DND-41 (cell line): ENCODE measurements at places on chromosomes 5 and 9.

DNA sequence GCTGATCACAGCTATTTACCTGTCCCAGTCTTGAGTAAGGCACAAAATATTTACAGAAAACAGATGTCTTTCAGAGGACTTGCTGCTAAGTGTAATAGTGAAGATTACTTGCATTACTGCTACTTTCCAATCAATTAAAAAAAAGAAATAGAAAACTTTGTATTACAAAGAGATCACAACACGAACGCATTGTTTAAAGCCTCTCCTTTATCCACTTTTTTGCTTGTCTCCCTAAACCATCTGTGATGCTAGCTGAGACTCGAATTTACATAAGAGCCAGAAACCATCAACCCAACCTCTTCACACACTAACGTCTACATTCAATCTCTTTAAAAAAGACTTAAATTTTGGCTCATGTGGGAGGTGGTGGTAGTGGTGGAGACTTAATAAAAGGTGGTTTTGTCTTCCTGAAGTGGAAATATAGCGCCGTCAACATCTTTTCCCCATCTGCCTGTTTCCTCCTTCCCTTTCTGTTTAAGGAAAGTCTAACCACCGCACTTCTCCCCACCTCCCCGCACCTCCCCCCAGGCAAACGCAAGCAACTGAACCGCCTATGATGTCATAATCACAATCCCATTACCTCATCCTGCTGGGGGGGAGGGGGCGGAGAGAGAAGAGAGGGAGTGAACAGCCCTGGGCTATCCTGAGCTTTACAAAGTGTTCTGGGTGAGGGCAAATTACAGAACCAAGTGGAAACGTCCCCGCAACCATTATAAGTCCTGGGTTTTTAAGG lies 948 bp upstream of the FAM53C start:
- DNase-seq = no peak

- no peak for DNase-seq
Observed at GRCh38 chr9:134839455-134840125, 41.0 kb upstream of the FCN2 start.

DNA sequence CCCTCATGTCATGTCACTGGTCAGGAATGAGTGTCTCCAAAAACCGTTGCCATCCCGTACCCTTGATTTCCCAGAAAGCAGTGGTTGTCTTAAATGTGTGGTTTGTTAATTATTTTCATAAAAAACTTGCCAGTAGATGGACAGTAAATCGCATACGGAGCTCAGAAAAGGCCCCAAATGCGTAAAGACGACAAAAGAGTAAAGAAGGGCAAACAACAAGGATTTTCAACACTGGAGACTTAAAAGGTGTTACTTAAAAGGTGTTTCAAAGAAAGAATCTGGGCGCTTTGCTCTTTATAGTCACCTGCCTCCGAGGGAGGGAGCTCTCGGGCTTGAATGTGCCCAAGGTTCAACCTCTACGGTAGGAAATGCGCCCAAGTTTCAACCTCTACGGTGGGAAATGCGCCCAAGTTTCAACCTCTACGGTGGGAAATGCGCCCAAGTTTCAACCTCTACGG lies 734 bp downstream of the KIF27 start:
- DNase-seq = no peak

DNA sequence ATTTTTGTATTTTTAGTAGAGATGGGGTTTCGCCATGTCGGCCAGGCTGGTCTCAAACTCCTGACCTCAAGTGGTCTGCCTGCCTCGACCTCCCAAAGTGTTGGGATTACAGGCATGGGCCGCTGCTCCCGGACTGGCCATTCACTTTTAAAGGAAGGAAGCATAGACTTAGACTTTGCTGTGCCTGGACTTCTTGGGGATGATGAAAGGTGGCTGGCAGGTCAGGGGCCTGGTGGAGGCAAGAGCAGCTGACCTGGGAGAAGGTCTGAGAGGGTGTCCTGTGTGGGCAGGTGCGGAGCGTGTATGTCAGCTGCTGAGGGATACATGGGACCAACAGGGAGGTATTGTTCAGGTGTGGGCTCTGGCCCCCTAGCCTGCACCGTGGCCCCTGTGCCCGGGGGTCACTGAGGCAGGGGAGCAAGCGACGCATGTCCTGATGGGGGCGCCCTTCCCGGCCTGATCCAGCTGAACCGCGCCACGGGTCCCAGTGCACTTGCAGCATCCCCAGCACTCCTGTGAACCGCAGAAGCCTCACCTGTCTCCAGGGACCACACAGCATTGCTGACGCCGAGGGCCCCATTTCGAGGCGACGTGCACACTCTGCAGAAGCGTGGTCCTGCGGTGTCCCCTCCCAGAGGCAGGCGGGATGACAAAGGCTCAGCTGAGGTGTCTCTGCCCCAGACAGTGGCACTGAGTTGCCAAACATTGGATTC lies 23.1 kb downstream of the NDUFS6 start:
- no peak for DNase-seq

- no peak for DNase-seq
Observed at GRCh38 chr9:98944057-98944733, 488 bp downstream of the COL15A1 start.

- DNase-seq = peak; percentile 1
Observed at GRCh38 chr9:93676310-93677047, 100.1 kb downstream of the PHF2 start.

- no peak for DNase-seq
Observed at GRCh38 chr5:123559434-123559775, 47.4 kb downstream of the CSNK1G3 start.

DNA sequence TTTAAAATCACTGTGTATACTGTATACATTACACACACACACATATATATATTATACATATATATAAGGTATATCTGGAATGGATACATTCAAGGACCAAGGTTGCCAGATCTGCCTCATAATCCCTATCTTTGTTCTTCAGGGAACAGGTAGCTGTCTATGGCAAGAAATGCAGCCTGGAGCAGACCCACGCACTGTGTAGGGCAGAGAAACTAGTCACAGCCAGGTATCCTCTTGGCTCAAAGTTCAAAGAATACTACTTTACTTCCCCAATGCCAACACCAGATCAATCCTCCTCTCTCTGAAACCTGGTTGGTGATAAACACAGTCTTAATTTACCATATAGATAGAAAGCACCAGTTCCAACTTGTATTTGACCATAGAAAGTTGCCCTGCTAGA lies 313.6 kb downstream of the PRELID2 start:
- DNase-seq = no peak

DNA sequence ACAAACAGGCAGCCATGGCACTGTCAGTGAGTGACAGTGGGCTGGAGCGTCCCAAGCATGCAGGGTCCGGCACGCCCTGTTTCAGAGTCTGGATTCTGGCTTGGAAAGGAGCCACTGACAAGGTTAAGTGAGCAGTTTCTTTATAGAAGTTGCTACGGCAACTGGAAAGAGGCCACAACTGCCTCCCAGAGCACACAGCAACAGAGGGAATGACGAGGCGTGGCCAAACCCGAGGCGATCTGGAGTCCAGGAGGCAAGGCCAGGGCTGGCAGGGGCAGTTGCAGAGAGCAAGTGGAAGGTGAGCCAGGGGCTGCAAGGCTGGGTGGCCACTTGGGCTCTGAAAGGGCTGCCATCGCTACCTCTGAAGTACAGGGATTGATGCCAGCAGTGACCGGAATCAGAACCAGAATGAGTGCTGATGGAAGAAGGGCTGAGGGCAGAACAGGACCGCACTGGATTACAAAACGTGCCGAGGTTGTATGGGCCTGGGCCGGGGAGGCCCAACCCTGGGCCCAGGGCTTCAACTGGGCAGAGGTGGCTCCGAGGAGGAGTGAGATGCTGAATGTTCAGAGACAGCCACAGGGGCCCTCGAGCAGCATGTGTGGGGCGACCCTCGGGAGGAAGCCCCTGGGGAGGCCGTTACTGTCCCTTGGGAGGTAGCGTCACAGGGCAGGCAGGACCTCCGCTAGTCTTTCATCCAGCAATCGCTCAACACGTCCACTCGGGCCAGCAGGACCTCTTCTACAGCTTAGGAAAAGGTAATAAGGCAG lies 4.6 kb downstream of the MRPL41 start:
- DNase-seq = no peak

GRCh38 chr5:82164977-82165713 lies 113.0 kb downstream of the RPS23 start:
- DNase-seq = no peak

DNA sequence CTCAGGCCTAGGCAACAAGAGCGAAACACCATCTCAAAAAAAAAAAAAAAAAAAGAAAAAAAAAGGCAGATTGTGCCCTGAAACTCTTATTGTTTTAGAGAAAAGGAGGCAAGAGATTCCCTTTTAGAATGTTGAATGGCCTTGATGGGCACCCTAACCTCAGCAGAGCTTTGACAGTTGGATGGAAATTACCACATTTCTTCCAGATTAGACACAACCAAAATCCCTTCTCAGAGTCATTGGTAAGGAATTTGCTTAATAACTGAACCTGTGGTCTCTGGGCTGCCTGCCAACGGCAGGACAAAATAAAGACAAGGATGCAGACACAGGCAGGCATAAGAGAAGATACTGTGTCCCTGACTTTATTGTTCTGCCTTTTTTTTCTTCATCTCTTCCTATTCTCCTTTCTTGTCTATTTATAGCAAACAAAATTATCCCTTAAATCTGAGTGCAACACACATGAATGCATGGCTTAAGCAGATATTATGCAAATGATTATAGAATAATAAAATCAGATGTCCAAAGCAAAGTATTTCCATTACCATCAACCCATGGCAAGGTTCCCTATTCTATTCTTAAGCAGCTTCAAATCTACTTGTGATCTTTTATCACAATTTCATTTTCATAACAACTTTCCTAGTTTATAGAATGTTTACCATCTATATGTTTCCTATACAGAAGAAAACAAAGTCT lies 37.3 kb upstream of the TRIO start:
- DNase-seq = no peak

DNA sequence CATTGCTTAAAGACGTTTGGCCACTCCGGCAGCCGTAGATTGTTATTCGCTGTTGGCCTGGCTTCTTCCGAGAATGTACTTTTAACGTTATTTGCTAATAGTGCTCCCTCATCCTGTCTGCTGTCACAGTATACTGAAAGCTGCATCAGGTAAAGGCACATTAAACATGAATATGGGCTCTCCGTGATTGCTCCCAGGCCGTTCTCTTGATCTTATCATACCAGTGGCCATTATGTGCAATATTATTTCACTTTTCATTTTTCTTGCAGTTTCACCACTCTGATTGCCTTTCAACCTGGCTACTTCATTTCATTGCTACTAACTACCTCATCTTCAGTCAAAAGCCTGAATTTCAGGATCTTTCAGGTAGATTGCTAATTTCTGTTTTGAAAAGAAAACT lies 34.0 kb downstream of the GLRX start:
- no peak for DNase-seq

DNA sequence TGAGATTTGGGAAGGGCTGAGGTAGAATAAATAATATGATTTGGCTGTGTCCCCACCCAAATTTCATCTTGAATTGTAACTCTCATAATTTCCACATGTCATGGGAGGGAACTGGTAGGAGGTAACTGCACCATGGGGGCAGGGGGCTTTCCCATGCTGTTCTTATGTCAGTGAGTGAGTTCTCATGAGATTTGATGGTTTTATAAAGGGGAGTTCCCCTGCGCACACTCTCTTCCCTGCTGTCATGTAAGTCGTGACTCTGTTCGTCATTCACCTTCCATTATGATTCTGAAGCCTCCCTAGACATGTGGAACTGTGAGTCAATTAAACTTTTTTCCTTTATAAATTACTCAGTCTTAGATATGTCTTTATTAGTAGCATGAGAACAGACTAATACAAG lies 115.5 kb upstream of the STARD4 start:
- no peak for DNase-seq

- no peak for DNase-seq
Observed at GRCh38 chr5:38715696-38716095, 130.1 kb upstream of the OSMR start.

- no peak for DNase-seq
Observed at GRCh38 chr5:143183989-143184388, 219.5 kb downstream of the NR3C1 start.

GRCh38 chr9:128309551-128309950 lies 12.7 kb downstream of the TRUB2 start:
- no peak for DNase-seq

DNA sequence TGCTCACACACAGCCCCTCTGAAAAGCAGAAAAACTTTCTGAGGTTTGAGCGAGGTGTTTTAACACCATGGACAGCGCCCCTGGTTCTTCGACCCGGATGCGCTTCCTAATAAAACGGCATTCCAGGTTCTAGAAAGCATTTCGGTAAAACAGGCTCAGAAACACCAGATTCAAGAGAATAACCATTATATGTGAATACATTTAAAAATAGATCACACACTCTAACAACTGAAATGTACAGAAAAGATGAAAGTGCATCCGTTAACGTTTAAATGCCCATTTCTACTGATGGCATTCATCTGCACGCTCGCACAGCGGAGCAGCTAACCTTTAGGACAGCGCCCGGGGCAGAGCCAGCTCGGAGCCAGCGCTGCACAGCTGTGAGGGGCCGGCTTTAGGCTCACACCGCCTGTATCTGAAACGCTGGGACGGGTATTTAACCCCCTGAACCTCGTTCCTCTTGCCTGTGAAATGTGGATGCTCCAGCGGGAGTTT lies 26.3 kb upstream of the TENT4A start:
- peak; percentile 35 for DNase-seq

DNA sequence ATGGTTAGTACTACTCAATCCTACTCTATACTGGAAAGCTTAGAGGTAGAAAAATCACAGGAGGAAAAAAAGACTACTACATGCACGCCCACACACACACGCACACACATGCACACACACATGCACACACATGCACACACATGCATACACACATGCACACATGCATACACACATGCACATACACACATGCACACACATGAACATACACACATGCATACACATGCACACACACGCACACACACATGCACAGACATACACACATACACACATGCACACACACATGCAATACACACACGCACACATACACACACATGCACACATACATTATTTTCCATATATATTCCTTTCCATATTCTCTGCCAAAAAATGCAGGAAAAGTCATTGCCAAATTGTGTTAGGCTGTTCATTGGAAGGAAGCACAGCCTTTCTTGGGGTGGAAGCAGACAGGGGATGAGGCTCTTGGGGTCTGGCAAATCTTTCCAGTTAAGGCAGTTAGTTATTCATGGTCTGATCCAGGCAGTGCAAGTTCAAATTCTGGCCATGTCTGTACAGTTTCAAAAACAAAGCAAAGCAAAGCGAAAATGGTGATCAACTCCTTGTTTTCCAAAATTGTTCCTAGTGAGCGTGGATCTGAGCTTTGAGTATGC lies 187.9 kb upstream of the EGFLAM start:
- no peak for DNase-seq

- no peak for DNase-seq
Observed at GRCh38 chr5:27311544-27311943, 273.2 kb upstream of the CDH9 start.

DNA sequence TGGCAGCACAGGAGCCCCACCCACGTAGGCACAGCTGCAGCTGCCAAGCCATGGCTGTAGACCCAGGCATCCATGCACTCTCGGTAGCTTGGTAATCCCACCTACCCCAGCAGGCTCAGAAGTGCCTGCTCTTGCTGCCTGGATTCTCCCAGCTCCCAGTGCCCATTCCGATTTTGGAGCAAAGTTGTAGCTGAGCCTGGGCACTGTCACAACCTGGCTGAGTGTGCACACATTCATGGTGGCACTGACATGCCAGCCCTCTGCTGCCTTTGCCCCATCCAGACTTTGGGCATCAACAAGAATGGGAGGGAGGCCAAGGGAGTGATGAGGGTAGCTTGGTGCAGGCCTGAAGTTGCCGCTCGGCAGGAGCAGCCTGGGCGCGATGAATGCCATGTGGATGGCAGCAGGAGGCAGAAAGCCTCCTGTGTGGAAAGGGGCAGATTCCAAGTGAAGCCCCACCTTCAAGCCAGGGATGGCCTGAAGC lies 936.6 kb upstream of the PTPRD start:
- no peak for DNase-seq

GRCh38 chr9:136655536-136656182 lies 7.1 kb upstream of the EGFL7 start:
- no peak for DNase-seq

GRCh38 chr5:16666883-16667398 lies 50.1 kb upstream of the RETREG1 start:
- DNase-seq = no peak
